ENCODE measurements at places on chromosomes 11 and 22. TPM values are rescaled to one million over a fixed set of nuclear protein-coding genes. Genes with fewer than 3 reads are reported as not detected.
A peak's percentile ranks its signal among the peaks of the same experiment; 100 is the strongest.

DNA sequence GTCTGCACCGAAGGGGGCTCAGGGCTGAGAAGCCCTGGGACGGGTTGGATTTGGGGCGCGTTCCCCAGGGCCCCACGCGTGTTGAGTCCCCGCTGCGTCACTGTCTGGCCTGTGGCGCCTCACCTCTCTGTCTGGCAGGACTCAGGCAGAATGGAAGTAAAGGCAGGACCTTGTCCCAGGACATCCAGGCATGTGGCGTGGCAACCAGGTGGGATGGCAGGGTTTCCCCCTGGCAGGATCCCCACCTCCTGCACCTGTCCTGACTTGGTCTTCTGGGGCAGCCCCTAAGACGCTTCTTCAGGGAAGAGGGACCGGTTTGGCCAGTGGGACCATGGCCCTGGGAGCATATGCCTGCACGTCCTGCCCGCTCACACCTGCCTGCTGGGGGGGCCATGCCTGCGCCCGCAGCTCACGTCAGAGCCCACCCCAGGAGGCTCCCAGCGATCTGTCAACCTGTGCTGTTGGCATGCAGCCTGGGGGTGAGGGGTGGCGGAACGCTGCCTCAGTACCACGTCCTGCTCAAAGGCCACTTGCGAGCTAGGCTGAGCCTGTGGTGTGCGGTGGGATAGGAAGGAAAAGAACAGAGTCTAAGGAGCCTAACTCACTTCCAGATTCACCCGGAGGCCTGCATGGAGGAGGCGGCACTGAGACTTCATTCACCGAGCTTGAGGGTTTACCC, 72.7 kb downstream of the KCNQ1 start:
- no peak for DNase-seq

GRCh38 chr11:33273656-33274055, 16.5 kb downstream of the HIPK3 start:
- no peak for DNase-seq

DNA sequence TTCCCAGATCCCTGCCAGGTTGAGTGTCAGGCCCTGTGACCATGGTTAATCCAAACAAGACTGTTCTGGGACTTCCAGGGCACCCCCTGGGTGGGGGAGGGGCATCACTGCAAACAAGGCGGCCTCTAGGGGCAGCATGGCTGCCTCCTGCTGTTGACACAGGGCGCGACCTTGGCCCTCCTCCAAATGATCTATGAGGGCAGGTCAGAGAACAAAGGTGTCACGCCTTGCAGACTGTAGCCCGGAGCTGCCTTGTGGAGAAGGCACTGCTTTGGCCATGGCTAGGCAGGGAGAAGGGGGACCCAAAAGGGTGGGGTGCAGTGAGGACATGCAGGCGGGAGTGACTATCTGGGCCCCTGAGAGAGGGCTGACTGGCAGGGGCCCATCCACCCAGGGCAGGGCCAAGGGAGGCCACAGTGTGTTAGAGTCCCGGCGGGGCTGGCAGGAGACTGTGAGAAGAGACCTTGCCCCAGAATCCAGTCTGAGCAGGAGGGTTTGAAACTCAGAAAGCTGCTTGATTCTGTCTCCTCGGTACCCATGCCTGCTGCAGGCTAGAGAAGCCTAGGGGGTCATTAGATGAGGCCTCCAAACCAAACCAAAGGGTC, 35.6 kb downstream of the KCNC1 start:
- DNase-seq = no peak

DNA sequence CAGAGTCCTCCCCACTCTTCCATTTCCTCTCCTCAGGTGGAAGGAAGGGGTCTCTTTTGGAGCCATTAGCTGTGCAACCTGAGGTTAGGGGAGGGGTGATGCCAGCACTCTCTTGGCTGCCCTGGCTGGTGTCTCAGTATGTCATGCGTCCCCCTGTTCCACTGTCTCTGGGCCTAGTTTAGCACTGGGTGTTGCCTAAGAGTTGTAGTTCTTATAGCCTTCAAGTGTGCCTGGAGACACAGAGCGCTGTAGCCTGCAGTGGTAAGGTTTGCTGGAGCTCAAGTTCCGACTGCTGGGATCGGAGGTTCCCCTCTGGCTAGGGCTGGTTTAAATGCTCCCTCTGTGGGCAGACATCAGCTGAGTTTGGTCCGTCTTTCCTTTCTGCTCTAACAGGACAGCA, 20.9 kb downstream of the OR10D3 start:
- no peak for DNase-seq

GRCh38 chr11:22780952-22781593, 48.5 kb downstream of the SVIP start:
- no peak for DNase-seq

DNA sequence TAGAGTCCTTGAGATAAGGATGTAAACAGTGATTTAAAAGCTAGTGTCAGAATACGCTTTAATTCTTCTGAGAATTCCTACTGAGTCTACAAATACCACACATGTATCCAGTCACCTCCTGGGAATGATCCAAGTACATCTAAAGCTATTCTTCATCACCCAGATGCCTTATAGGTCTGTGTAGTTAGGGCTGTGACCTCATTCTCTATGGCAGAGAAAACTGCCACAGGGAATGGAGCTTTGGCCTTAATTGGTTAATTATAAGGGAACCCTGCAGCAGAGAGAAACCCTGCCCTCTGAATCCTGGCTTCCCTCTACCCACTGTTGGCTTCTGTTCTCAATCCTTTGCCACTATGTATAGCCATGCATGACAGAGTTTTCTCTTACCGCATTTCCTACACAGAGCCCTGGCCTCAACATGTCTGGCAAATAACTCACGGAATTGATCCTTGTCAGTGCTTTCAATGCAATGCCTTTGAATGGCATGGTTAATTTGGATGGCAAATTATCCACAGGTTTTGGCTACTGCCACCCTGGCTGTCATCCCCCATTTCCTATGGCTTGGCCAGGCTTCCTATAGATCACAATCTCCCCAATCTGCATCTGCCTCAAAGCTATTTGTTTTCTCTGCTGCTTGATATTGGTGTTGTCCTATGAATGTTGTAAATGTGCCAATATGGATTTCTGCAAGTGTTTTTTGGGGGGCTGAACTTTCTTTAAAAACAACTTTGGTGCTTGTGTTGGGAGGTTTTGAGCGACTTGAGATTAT, 2.9 kb downstream of the DIXDC1 start:
- no peak for DNase-seq

DNA sequence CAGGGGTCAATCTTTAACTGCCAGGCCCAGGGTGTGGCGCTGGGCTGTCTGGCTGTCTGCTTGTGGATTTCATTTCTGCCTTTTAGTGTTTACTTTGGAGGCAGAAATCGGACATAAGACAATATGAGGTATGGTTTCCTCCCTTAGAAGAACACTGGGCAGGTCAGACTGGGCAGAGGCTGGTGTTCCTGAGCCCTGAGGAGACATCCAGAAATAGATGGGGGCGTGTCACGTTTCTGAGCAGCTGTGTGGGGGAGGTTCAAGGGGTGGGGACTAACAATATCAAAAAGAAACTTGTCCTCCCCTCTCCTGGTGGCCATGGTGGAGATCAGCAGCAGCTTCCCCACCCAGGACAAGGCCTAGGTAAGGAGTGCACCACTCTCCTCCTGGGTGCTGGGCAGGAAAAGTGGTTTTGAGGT, at the start of gene ART1:
Gene ART1, plus strand, starts transcription at position 312 of the 419 bp plus-strand sequence. CDS start 14,086 bp downstream, outside the sequence.
- no peak for DNase-seq

GRCh38 chr11:7384691-7385090, 100.6 kb upstream of the OLFML1 start:
- no peak for DNase-seq

- DNase-seq = no peak
Observed at GRCh38 chr11:126591966-126592489, 236.5 kb downstream of the ST3GAL4 start.

DNA sequence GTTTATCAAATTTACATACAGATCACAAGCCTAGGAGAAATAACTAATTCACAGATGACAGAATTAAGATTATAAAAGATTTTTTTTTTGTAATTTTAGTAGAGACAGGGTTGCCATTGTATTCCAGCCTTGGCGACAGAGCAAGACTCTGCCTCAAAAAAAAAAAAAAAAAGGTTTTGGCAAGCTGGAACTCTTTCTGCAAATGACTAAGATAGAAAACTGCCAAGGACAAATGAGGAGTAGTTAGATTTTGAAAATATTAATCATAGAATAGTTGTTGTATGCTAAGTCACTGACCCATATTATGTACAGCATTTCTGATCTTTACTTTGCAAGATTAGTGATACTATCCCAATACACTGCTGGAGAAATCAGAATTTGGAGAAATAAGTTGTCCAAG, 99.2 kb downstream of the C11orf65 start:
- no peak for DNase-seq

GRCh38 chr22:19478045-19478900, 720 bp downstream of the UFD1 start:
- peak; percentile 33 for DNase-seq

GRCh38 chr11:134691985-134692384, 279.9 kb upstream of the B3GAT1 start:
- DNase-seq = no peak

DNA sequence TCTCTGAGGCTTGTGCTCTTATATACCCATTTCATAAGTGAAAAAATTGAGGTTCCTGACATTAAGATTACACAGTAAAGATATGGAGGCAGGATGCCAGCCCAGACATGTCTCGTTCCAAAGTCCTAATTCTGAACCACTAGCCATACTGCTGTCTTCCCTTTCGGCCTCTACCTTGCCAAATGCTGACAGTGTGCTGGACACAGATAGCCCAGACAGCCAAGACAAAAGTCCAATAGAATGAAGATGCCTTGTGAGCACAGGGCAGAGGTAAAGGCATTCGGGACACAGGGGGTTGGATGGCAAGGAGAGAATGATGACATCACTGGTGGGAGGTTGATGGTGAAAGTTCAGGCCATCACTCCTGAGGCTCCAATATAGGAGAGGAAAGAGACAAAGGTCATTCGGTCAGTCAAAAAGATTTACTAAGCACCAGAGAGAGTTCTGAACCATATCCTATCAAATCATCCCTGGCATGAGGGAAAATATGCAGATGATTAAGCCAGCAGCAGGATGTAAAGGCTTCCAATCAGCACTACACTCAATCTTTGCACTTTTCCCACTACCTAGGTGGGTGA, 174.0 kb upstream of the MTMR2 start:
- no peak for DNase-seq

GRCh38 chr11:70501051-70501901, 102.9 kb downstream of the CTTN start:
- no peak for DNase-seq

GRCh38 chr11:131944736-131945135, 574.3 kb downstream of the NTM start:
- no peak for DNase-seq

DNA sequence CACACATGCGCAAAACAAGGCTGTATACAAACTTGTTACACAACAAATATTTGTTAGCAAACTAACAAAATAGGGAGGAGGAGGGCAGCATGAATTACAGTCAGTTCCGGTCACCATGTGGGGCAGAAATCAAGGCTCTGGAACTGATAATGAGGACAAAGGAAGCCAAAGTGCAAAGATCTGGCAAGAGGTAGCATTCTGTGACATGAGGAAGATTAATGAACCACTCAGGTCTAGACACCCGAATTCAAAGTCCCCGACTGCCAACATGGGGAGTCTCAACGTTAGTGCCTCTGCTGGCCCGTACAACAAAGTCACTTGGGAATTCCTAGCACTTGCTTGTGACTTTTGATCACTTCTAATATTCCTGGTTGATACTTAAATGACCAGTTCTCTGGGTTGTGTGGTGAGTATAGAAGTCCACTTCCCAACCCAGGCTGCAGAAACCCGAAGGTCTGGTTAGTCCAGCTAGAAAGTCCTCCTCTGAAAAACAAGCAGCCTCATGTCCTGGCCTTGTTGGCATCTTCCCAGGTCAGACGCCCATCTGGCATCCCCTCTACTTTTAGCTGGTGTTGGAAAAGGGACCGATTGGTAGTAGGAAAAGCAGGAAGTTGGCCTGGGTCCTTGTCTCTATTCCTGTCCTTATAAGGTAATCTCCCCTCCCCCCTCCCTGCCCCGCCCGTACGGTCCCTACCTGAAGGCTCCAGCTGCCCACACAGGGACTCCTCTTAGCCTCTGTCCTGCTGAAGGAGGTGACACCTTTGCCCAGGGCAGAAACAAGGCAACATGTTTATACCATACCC, 1.6 kb downstream of the SUN2 start:
- peak; percentile 23 for DNase-seq

DNA sequence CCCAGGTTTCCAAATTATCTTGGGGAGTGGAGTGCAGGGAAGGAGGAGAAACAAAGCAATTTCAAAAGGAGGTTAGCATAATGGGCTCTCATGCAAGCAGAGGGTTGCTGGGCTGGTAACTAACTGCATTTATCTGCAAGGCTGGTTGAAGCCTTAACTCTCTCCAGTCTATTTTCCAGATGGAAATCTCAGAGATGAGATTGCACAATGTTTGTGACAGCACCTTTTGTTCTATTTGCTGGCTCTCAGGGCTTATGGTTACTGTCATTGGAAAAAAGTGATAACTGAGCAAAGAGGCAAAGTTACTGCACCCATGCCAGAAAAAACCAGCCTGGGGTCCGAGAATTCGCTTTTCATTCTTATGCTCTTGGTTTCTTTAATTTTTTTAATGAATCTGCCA, 33.2 kb downstream of the ABCC8 start:
- DNase-seq = no peak

DNA sequence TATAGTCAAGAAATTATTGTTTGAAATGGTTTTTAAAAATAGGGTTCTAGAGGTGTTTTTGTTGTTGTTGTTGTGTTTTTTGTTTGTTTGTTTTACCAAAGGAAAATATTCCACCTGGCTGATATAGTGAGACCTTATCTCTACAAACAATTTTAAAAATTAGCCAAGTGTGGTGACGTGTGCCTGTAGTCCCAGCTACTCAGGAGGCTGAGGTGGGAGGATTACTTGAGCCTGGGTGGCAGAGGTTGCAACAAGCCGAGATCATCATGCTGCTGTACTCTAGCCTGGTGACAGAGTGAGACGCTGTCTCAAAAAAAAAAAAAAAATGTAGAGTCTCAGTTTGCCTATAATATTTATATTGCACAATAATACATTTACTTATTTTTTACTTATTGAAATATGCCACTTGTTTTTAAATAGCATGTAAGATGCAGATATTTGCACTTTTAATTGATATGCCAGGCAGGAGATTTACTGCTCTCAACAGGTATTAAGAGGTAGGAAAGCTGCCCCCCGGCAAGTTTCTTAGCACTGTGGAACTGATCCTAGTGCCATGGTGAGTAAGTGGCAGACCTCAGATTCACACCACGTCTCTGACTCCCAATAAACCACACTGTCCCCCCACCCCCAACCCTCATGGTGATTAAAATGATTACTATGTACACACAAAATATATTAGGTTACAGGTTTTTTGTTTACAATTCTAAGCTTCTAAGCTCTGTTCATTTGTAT, 157.4 kb downstream of the TEAD1 start:
- no peak for DNase-seq

GRCh38 chr11:12286606-12287005, 90.8 kb upstream of the PARVA start:
- DNase-seq = no peak

DBX1 gene
- not detected for total RNA-seq

ART1 gene
- not detected for total RNA-seq

USP2 gene
- 0.22 TPM for total RNA-seq

ARL14EP gene
- 50.1 TPM for total RNA-seq

PTPN5 gene
- not detected for total RNA-seq

C11orf87 gene
- total RNA-seq = not detected

TBRG1 gene
- 69.3 TPM for total RNA-seq

EIF3L gene
- 571 TPM for total RNA-seq

CRYBA4 gene
- not detected for total RNA-seq

OR52E8 gene
- total RNA-seq = not detected

ACR gene
- total RNA-seq = not detected

SLC43A1 gene
- 18.1 TPM for total RNA-seq

ARHGAP1 gene
- total RNA-seq = 72.2 TPM
